ENCODE measurements at places on chromosomes 4 and X.
A peak's percentile ranks its signal among the peaks of the same experiment; 100 is the strongest.

- DNase-seq: no peak
Observed at GRCh38 chr4:146211440-146211839, 2.9 kb upstream of the REELD1 start.

DNA sequence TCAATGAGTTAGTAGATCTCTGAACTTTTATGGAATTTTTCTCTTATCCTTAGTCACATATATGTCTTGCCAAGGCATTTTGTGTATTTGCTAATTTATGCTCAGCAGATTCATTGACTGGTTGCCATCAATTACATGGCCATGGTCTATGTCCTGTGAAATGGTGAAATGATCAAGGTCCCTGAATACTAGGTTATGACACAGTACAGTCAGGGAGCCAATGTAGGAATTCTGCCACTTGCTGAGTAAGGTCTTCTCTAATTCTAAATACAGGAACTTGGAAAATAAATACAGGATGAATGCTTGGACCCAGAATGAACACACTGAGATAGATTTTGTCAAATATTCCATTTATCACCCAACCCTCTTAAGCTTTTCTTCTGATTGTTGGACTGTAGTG lies 35.2 kb downstream of the ALPK1 start:
- DNase-seq: no peak

- no peak for DNase-seq
Observed at GRCh38 chr4:33149658-33150524, 2429.7 kb downstream of the PCDH7 start.

- DNase-seq: peak; percentile 2
Observed at GRCh38 chrX:148500423-148501385, at the start of gene AFF2. Gene AFF2 (plus strand): TSS chrX:148500617. CDS start chrX:148501098, 481 bp downstream.

- DNase-seq: no peak
Observed at GRCh38 chr4:53929311-53929710, 135.1 kb downstream of the CHIC2 start.

DNA sequence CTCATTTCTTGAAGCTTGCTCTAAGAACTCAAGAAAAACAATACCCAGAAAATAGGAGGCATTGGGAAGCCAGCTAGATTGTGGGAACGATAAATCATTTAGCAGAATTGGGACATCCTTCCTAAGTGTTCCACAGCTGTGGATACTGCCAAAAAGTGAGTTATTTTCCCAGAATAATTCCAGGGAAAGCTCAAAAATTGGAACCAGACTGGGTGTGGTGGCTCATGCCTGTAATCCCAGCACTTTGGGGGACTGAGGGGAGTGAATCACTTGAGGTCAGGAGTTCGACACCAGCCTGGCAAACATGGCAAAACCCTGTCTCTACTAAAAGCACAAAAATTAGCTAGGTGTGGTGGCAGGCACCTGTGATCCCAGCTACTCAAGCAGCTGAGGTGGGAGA lies 68.2 kb upstream of the GK2 start:
- no peak for DNase-seq

DNA sequence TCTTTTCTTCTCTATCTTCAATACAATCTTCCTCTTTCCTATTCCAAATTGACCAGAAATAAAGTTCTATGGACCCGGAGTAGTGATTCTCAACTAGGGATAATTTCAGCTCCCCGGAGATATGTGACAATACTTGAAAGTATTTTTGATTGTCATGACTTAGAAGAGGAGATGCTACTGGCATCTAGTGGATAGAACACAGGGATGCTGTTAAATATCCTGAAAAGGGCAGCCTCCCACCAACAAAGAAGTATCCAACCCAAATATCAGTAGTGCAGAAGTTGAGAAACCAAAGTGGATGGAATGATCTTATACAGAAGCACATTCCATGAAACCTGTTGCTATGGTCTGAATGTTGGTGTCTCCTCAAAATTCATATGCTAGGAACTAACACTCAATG lies 65.7 kb upstream of the NDST3 start:
- no peak for DNase-seq

GRCh38 chr4:5956285-5957021 lies 61.8 kb downstream of the C4orf50 start:
- no peak for DNase-seq

DNA sequence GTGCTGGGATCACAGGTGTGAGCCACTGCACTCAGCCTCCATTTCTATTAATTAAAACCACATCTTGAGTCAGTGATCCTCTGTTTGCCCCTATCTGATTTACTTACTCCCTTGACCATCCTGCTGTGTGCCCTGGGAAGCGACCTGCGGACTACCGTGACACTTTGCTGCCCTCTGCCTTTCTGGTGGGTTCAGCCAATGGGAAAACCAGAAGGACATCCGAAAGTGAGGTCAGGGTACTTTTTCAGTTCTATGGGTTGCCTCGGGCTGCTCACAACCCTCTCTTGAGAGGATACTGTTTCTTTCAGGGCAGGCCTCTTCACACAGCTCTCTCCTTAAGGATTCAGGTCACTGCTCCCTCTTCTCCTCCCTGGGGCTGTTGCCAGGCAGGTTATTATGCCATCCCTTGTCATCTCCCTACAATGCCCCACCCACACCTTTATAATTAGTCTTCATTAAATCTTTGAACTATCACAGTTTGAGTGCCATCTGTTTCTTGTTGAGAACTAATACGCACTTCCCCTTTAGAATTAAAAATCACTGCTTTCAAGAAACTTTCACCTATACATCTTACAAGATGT lies 21.4 kb downstream of the PLAC8 start:
- no peak for DNase-seq

DNA sequence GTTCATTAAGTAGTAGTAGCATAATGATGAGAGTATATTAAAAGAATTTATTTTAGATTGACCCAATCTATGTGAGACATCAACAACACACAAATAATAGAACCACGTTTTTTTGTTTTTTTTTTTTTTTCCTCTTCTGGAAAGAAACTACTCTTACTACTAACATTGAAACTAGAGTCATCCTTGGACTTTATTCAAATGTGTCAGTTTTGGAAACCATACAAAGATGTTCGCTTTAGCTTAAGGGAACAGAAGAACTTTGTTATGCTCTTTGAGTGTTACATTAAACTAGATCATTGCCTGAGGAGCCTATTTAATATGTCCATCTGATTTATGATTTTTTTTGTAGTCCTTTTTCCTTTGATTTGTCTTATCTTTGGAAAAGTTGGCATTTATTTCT lies 166.7 kb downstream of the RPA4 start:
- no peak for DNase-seq

GRCh38 chrX:41522081-41522480 lies 74.9 kb downstream of the NYX start:
- no peak for DNase-seq

GRCh38 chrX:108420481-108420880 lies 17.7 kb downstream of the COL4A6 start:
- no peak for DNase-seq

DNA sequence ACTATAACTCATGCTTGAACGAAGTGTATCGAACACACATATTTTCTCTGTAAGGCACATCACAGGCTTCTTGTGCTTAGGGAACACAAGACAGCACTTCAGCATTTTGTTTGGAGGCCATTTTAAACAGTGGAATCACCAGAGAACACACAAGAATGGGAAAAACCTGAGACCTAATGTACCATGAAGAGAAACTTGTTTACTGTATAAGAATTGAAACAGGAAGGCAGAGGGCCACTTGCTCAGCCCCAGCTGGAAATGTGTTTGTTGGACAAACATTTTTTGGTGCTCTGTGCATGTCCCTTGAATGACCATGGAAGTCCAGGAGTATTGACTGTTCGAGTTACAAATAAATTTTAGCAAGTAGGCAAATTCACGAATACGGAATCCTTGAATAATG lies 47.5 kb downstream of the RAPGEF2 start:
- no peak for DNase-seq

- DNase-seq: no peak
Observed at GRCh38 chr4:168151327-168151726, 59.0 kb downstream of the ANXA10 start.

- DNase-seq: no peak
Observed at GRCh38 chr4:88514557-88515511, 8.7 kb downstream of the PYURF start.

DNA sequence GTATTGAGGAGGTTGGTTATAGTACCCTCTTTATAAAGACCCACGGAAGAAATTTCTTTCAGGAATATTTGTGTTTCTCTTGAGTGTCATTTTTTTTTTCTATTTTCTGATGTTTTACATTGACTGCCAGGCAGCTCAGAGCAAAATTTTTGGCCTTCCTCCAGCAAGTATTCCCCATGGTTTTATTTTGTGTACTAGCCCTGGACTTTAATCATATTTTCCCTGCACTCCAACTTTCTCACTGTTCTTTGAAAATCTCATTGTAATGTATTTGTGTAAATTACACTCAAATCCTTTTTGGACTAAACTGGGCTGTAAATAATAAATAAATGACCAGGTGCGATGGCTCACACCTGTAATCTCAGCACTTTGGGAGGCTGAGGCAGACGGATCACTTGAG lies 45.6 kb upstream of the USP46 start:
- DNase-seq: no peak

- no peak for DNase-seq
Observed at GRCh38 chrX:27674491-27674890, 84.3 kb downstream of the DCAF8L2 start.

DNA sequence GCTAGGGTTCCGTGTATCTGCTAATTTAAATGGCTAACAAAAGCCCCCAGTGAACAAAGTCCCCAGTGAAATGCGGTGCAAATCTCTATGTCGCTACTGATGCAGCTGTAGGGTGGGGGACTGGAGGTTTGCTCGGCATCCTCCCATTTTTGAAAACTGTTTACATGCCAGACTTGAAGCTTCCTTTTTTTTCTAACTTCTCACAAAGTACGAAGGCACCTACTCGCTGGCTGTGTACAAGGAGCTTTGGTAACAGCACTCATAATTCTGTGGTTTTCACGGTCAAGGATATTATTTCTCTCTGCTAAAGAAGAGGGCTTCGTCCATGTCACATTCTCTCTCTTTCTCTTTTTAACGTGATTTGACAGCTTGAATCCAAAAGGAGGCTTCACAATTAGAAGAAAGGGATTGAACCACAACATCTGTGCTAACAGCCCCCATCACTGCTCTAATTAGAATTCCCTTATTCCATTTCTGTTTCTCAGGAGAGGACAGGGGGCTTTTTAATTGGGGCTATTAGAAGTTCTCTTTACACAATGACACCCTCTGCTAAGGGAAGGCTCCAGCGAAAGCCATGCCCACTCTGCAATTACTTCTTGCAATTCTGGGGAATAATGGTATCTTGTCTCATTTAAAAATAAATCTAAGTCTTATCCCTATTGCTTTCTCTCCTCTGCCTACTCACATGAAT lies 46.7 kb downstream of the TMEM156 start:
- no peak for DNase-seq

GRCh38 chrX:110050901-110051300 lies 48.0 kb downstream of the TMEM164 start:
- no peak for DNase-seq

- DNase-seq: no peak
Observed at GRCh38 chrX:153813161-153813560, 17.2 kb downstream of the PDZD4 start.

DNA sequence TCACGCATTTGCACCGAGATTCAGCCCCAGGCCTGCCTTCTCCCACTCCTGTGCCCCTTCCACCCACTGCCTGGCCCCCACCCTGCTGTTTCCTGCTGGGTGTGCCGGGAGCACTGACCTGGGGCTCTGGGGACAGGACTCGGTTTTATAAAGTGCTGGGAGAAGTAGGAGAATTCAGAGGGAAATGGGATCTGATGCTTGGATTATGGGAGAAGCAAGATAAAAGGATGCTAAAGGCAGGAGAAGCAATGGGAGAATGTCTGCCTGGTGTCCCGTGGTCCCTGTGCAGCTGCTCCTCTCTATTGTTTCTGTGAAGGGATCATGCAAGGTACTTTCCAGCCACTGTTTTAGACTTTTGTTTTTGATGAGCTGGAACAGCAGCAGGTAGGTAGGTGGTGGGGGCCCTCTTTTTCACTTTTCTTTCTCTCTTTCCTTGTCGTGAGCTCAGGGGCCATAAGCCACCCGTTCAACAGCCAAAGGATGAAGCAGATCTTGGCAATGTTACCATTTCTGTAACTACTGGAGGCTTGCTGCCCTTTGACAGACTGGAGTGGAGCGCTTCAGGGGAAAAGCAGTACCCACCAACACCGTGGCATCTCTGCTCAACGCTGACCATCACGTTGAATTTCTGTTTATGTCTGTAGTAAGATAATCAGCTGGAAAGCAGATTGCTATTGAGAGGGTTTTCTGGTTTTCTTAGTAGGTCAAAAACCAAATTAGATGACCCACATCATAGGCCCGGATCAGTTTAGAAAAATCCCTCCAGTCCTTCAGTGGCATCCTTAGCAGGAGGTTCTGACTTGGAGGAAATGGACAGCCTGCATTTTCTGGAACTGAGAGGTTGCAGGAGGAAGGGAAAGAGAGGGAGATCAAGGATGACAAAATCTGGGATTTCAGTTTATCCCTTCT lies 63.8 kb upstream of the ENPP6 start:
- no peak for DNase-seq

GRCh38 chr4:174464949-174465348 lies 57.3 kb downstream of the HPGD start:
- no peak for DNase-seq

- DNase-seq: no peak
Observed at GRCh38 chrX:21943460-21944135, 3.1 kb downstream of the SMS start.

DNA sequence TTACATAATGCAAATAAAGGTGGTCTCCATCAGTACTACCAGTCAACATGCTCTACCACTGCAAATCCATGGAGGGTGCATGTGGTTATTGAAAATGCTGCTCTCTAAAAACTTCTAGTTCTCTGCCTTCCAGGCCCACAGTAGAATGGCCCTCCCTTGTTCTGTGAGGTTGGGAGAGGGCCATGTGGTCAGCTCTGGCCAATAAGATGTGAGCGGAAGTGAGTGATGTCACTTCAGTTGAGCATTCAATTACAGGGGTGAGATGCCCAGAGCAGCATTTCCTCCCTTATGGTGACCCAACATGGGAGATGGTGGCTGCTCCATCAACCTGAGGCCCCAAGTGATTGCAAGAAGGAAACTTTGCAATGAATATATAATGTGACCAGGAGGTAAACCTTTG lies 148.8 kb downstream of the CPEB2 start:
- no peak for DNase-seq

GRCh38 chr4:140326395-140326993 lies 47.0 kb upstream of the SCOC start:
- no peak for DNase-seq

GRCh38 chrX:7542587-7543380 lies 300.2 kb upstream of the VCX start:
- no peak for DNase-seq

- no peak for DNase-seq
Observed at GRCh38 chr4:31374256-31374960, 654.2 kb downstream of the PCDH7 start.

Data from GM18507 (cell line).